ENCODE measurements at places on chromosomes 4 and X. TPM values are rescaled to one million over a fixed set of nuclear protein-coding genes. Genes with fewer than 3 reads are reported as not detected.

The BEX4 gene
- total RNA-seq, result 45.3 TPM

The ASMT gene
- total RNA-seq, result not detected

The LEF1 gene
- 3.1 TPM for total RNA-seq

DNA sequence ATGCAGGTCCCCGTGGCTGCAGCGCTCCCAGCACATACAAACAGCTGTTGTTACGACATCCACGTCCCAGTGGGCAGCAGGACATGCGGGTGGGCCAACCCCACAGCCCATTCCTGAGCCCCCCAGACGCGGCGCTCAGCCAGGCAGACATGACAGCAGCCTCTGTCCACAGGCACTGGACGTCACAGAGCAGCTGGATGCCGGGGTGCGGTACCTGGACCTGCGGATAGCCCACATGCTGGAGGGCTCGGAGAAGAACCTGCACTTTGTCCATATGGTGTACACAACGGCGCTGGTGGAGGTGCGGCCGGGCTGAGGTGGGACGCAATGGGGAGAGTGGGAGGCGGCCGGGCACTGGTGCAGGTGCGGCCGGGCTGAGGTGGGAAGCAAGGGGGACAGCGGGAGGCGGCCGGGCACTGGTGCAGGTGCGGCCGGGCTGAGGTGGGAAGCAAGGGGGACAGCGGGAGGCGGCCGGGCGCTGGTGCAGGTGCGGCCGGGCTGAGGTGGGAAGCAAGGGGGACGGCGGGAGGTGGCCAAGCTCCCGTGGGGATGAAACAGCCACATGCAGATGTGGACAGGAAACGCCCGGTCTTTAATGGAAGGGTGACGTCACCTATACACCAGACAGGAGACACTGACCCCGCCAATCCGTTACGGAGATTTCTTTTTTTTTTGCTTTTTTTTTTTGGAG is 9.4 kb downstream of the PLCXD1 start:
- DNase-seq, result peak; percentile 82
- peaks cover 7% of the 10 kb centered on the region for H3K36me3 ChIP-seq
- H3K27ac ChIP-seq, result no peak overlapping the region
- H3K4me1 ChIP-seq, result no peaks in the 10 kb centered on the region

DNA sequence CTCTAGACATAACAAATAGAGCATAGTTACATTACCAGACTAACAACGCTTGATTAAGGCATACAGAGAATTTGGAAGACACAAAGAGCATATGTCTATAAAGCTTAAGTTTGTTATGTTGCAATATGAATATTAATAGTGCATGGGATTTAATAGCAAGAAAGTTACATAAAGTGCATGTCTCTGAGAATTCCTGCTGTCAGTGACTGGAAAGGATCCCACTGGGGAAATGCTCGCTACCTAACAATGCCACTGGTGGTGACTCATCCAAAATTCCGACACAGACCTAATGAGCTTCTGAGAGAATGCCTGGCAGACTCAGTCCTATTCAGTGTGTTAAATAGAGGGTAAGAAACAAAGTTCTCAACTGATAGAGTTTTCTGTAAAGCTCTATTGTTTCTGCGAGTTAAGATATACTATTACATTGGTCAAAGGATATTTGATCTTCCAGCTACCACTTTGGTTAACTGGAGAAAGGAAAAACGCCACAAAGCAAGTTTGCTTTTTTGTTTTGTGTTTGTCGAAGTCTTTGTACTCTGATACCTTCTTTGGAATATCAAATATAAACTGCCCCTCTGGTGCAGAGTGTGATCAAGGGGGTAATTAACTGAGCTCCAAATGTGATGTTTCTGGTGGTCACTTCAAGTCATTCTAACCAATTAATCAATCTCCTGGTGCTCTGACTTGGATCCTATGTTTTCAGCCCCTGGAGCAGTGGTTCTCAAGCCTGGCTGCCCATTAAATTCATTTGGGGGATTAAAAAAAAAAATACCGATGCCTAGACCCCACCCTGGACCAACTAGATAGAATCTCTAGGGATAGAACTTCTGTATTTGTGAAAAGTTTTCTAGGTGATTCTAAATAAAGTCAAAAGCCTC is 107.9 kb downstream of the PALLD start:
- no peaks in the 10 kb centered on the region for H3K36me3 ChIP-seq
- no peak for DNase-seq
- peak overlapping the region; percentile 87 for H3K27ac ChIP-seq
- no peaks in the 10 kb centered on the region for H3K27me3 ChIP-seq

DNA sequence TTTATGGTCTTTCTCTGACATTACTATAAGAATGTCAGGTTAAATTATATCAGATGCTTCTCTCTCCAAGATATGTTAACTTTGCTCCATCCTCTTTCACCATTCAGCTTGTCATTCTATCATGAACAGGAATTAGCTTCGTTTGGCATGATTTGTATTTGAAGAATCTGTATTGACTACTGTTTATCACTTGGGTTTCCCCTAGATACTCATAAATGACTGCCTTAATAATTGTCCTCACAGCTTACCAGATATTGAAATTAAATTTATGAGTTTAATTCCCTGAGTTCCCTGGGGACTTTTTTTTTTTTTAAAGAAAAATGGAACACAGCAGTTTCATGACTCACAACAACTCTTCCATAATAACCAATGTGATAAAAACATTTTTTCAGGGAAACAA is 76.2 kb upstream of the EOLA2 start:
- H3K36me3 ChIP-seq, result no peaks in the 10 kb centered on the region
- DNase-seq, result no peak
- H3K4me1 ChIP-seq, result peaks cover 22% of the 10 kb centered on the region
- H3K27me3 ChIP-seq, result no peaks in the 10 kb centered on the region
- H3K4me3 ChIP-seq, result no peak overlapping the region
- H3K27ac ChIP-seq, result no peak overlapping the region

DNA sequence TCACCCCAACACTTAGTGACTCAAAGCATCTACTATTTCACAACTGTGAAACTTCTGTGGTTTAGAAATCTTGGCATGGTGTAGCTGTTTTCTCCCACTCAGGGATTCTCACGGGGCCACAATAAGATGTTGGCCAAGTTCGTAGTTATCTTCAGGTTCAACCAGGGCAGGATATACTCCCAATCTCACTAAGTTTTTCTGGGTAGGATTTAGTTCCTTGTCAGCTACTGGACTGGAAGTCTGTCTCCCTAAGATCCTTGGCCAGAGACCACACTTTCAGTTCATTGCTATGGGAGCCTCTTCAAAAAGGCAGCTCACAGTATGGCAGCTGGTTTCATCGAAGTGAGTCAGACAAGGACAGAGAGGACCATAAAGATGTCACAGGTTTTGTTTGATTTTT is 111.7 kb upstream of the PDHA2 start:
- no peak overlapping the region for H3K4me3 ChIP-seq
- no peaks in the 10 kb centered on the region for H3K27me3 ChIP-seq
- DNase-seq, result no peak
- peaks cover 10% of the 10 kb centered on the region for H3K4me1 ChIP-seq
- H3K27ac ChIP-seq, result no peak overlapping the region

GRCh38 chr4:169286562-169287301 is 16.0 kb upstream of the SH3RF1 start:
- no peaks in the 10 kb centered on the region for H3K27me3 ChIP-seq
- no peak overlapping the region for H3K27ac ChIP-seq
- no peak overlapping the region for H3K4me3 ChIP-seq
- no peak for DNase-seq
- no peaks in the 10 kb centered on the region for H3K36me3 ChIP-seq
- peaks cover 13% of the 10 kb centered on the region for H3K4me1 ChIP-seq

All from chondrocyte (in vitro differentiated cells).